ENCODE measurements at places on chromosomes 2 and 18.

- DNase-seq, result no peak
Measured at GRCh38 chr18:46414863-46415262, 242.2 kb downstream of the LOXHD1 start.

DNA sequence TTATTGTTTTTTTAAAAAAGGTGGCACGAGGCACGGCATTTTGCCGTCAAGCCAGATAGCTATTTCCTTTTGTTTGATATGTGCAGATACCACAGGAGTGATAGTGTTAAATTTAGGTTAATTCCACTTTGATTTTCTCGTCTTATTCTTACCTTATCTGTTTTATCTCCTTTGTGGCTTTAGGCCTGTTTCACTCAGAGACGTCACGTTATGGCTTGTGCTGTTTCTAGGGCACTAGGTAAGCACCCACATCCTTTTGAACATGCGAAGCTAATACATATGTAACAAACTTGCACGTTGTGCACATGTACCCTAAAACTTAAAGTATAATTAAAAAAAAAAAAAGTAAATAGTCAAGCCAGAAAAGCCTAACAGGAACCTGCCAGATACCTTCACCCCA, 57.8 kb downstream of the C18orf63 start:
- DNase-seq, result peak; percentile 36

GRCh38 chr2:12921321-12921720, 204.6 kb downstream of the TRIB2 start:
- DNase-seq, result no peak

DNA sequence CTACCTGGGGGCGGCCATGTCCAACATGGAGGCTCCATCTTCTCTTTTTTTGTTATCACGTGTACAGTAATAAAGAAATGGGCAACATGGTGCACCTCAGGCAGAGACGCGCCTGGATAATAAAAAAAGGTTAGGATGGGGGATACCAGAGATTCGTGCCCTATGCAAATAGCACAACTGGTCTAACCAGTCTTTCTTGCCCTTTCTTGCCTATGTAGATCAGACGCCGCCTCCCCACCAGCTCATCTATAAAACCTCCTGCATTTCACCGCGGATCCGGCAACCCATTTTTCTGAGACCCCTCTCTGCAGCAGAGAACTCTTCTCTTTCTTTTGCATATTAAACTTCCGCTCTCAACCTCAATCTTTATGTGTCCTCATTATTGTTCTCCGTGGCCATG, 68.7 kb downstream of the MYL12B start:
- no peak for DNase-seq

- no peak for DNase-seq
Measured at GRCh38 chr18:35174093-35174731, 66.6 kb upstream of the ZNF397 start.

GRCh38 chr2:234566622-234567021, 69.7 kb upstream of the ARL4C start:
- DNase-seq, result no peak

DNA sequence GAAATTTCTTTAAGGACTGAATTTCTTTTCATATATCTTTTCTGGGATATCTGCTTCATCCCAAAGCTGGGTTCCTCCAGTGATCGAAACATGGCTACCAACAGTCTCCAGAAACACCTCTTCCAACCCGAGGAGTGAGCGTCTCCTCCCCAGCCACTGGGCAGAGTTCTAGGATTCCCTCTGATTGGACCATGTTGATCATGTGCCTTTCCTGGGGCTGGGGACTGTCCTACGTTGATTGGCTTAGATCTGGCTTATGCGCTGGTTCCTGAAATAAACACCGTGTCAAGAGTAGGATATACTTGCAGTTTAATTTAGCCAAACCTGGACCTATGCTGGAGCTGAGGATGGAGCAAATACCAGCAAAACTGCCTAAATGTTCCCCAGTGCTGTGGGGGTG, 55.5 kb upstream of the SLC16A14 start:
- no peak for DNase-seq

GRCh38 chr2:71563872-71564271, 110.5 kb downstream of the DYSF start:
- no peak for DNase-seq

GRCh38 chr2:37654932-37655841, 16.3 kb downstream of the CDC42EP3 start:
- DNase-seq, result no peak

Data from T-cell (primary cell).